ENCODE measurements at places on chromosomes 1 and 21. TPM values are rescaled to one million over a fixed set of nuclear protein-coding genes. Genes with fewer than 3 reads are reported as not detected.

NFASC gene
- 0.75 TPM for total RNA-seq

TMEM61 gene
- not detected for total RNA-seq

GJC2 gene
- not detected for total RNA-seq

DISC1 gene
- total RNA-seq: 6.4 TPM

ILF2 gene
- 146 TPM for total RNA-seq

TMIGD3 gene
- total RNA-seq: not detected

WASF2 gene
- total RNA-seq: 21.7 TPM

GRCh38 chr1:211331011-211331709 lies 4.5 kb downstream of the TRAF5 start:
- no peak for DNase-seq

DNA sequence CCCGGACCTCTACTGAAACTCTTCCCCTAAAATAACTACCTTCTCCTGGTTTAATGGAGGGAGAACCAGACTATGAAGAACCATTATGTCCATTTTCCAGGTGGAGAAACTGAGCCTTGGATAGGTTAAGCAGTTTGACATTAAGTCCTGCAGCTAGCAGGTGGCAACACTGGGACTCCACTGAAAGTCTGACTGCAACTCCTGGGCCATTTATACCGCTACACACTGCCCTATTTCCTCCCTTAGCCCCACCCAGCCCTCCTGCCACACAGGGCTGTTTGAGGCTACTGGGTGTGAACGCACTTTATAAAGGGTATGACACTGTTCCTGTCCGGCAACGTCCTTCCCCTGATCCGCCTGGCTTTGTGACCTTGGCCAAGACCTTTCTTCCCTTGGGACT lies 511 bp upstream of the INPP5B start:
- DNase-seq: peak; percentile 74

DNA sequence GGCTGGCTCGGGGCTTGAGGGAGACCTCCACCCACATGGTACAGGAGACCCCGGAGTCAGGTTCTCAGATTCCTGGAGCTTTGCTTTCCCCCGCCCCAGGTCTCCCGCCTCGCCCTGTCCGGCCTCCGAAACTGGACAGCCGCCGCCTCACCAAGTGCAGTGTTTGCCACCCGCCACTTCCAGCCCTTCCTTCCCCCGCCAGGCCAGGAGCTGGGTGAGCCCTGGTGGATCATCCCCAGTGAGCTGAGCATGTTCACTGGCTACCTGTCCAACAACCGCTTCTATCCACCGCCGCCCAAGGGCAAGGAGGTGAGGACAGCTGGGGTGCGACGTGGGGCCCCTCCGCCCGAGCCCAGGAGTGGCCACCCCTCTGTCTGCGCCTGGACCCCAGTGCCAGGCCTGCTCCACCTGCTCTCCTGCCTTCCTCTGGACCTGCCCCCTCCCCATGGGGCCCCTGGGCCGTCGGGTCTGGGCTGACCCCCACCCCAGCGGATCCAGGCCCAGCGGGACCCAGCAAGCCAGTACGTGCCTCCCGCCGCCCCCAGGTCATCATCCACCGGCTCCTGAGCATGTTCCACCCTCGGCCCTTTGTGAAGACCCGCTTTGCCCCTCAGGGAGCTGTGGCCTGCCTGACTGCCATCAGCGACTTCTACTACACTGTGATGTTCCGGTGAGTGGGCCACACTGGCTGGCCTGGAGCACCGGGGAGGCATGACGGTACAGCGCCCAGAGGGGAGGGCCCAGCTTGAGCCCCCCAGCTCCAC lies 8.7 kb downstream of the SELENON start:
- DNase-seq: no peak

DNA sequence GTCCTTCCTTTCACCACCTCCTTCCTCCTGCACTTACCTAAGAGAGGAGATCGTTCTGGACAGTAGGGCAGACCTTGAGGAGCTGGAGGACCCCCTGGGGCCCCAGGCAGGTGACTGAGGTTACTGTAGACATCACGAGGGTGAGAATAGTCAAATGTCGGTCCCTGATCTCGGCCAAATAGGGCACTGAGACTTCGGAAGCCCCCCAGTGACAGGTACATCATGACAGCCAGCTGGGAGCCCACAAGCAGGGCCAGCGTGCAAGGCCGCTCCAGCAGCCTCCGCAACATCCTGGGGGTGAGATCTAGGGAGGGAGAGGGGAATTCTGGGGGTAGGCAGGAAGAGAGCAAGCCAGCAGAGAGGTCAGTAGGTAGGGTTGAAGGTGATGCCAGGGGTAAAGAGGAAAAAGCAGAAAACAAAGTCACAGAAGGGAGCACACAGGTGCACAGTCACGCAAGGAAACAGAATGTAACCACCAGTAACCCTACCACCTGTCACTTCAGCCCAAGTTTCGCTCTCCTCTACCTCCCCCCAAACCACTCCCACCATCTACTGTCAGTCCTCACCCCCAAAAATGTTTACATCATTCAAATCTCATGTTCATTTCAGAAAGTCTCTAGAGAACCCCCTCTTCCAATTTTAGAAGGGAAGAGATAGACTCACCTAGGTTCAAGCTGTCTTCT lies 1.4 kb downstream of the B4GALT3 start:
- DNase-seq: no peak

GRCh38 chr1:39082010-39082799 lies 56.1 kb downstream of the NDUFS5 start:
- DNase-seq: no peak

DNA sequence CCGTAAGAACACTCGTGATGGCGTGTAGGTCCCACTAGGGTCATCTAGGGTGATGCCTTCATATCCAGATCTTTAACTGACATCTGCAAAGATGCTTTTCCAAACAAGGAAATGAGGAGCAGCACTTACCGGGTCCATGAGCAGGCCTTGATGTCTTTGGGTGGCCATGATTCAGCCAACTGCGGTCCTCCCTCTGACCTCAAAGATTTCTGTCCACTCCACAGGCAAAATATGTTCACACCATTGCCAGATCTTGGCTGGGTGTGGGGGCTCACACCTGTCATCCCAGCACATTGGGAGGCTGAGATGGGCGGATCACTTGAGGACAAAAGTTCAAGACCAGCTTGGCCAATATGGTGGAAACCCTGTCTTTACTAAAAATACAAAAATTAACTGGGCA lies 18.2 kb downstream of the TRPM2 start:
- DNase-seq: no peak

- peak; percentile 83 for DNase-seq
These were observed at the start of gene PADI2 for GRCh38 chr1:17119076-17119772. Gene PADI2, minus strand, starts transcription at chr1:17119451. Its CDS starts 80 bp downstream, at chr1:17119371.

- peak; percentile 88 for DNase-seq
These were observed 74.6 kb downstream of the USP24 start for GRCh38 chr1:55140546-55140983.

DNA sequence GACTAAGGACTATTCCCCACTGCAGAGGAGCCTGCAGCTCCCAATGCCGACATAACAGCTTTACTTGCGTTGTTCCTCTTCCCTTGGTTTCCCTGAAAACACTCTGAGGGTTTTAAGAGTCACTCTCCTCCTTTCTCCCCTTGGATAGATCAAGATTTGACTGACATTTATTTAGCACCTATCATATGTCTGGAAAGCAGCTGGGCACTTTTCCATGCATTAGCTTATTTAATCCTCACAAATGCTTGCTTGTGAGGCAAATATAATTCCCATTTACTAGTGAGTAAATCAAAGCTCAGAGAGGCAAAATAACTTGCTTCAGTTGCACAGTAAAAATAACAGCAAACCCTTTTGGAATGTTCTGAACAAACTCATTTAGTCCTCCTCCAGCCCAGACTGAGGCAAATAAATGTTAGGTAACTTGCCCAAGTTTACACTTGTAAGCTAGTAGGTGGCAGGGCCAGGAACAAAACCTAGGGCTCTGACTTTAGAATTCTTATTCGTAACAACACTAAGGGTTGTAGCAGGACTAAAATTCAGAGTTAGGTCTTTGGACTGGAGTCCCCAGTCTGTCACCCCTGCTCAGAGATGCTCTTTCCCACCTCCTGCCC lies 81.4 kb downstream of the KCND3 start:
- DNase-seq: no peak

DNA sequence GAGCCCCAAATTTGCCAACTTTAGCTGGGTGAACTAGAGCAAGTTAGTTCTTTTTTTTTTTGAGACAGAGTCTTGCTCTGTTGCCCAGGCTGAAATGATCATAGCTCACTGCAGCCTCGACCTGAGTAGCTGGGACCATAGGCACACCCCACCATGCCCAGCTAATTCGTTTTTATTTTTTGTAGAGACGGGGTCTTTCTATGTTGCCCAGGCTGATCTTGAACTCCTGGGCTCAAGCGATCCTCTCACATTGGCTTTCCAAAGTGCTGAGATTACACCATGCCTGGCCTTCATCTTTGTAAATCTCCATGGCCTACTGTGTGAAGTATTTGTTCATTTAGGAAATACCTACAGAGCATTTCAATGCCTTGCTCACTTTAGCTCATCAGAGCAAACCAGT lies 105.6 kb upstream of the SLC44A3 start:
- no peak for DNase-seq

DNA sequence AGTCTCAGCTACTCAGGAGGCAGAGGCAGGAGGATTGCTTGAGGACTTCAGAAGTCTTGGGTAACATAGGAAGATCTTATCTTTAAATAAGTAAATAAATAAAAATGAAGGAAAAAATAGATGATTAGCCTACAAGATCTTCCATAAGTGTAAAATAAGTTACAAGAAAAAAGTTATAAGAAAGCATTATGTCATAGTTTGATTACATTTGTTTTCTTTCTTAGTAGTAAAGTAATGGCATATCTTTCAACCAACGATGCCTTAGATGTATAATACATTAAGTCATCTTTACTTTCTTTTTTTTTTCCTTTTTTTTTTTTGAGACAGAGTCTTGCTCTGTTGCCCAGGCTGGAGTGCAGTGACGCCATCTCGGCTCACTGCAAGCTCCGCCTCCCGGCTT lies 46.5 kb downstream of the SNRPE start:
- no peak for DNase-seq

DNA sequence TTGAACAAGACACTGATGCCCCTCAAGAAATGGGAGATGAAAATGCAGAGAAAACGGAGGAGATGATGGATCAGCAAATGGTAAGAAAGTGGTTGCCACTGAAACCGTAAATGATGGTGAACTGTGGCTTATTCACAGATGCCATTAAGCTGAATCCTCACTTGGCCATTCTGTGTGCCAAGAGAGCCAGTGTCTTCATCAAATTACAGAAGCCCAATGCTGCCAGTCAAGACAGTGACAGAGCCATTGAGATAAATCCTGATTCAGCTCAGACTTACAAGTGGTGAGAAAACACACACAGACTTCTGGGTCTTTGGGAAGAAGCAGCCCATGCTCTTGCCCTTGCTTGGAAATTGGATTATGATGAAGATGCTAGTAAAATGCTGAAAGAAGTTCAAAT lies 52.5 kb downstream of the NBPF6 start:
- DNase-seq: no peak

DNA sequence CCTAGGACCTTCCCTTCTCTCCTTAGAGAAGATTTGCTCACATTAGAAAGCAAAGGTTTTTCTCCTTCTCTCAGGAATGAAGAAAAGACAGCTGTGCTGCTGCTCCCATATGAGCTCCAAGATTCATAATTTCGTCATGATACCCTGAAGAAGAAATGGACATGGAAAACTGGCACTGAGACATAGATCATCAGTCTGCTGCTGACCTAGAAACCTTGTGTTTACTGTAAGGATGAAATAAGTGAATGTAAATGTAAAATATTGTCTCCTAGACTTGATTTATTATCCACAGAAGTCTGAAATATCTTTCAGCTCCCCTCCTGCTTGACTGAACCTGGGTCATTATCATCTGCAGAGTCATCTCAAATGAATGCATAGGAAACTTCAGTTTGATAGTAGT lies 77.9 kb downstream of the ZC3H11B start:
- DNase-seq: no peak

DNA sequence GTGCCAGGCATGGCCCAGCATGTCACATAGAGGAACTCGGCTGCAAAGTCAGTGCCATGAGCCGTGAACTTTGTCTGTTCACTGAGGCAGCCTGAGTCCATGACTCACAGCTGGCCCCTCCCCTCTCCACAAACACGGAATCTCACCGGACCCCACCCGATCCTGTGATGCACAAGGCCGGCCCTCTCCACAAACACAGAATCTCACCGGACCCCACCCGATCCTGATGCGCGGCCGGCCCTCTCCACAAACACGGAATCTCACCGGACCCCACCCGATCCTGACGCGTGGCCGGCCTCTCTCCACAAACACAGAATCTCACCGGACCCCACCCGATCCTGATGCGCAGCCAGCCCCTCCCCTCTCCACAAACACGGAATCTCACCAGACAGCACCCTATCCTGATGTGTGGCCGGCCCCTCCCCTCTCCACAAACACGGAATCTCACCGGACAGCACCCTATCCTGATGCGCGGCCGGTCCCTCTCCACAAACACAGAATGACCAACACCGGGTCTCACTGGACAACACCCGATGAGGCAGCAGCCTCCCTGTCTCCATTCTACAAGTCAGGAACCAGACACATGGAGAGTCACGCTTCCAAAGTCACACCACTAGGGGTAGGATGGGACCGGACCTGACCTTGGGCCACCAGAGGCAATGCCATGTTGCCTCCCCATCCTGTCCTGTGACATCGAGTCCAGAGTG lies 39.6 kb upstream of the GPR153 start:
- DNase-seq: no peak

- no peak for DNase-seq
These were observed 2.2 kb downstream of the OR10Z1 start for GRCh38 chr1:158607296-158607695.

- no peak for DNase-seq
These were observed 65.2 kb upstream of the LRRC8D start for GRCh38 chr1:89755591-89755990.

GRCh38 chr1:43729816-43730463 lies 22.6 kb downstream of the ST3GAL3 start:
- no peak for DNase-seq

DNA sequence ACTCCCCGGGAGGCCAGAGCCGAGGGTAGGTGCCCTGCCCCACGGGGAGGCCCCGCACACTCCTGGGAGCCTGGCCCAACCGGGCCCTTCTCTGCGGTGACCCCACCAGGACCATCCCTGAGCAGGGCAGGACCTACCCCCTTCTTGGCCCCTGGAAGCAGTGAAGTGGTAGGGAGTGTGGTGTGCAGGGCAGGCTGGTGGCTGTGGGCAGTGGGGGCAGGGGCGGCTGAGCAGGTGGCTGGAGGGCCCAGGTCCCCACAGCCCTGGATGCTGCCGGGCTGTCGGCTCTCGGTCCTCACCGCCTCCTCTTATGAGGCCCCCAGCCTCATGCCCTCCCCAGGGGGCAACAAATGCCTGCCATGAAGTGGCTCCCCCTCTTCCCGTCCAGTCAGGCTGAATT lies 19.5 kb downstream of the PLCH2 start:
- DNase-seq: peak; percentile 46

GRCh38 chr1:234920136-234920842 lies 208.3 kb downstream of the TOMM20 start:
- no peak for DNase-seq

Data from Karpas-422 (cell line).